ENCODE measurements at places on chromosomes 2 and 18.

- peak; percentile 99 for DNase-seq
Observed at GRCh38 chr18:8747440-8747937, 42.1 kb downstream of the MTCL1 start.

GRCh38 chr2:187614756-187615155 lies 60.5 kb upstream of the TFPI start:
- DNase-seq: peak; percentile 39

DNA sequence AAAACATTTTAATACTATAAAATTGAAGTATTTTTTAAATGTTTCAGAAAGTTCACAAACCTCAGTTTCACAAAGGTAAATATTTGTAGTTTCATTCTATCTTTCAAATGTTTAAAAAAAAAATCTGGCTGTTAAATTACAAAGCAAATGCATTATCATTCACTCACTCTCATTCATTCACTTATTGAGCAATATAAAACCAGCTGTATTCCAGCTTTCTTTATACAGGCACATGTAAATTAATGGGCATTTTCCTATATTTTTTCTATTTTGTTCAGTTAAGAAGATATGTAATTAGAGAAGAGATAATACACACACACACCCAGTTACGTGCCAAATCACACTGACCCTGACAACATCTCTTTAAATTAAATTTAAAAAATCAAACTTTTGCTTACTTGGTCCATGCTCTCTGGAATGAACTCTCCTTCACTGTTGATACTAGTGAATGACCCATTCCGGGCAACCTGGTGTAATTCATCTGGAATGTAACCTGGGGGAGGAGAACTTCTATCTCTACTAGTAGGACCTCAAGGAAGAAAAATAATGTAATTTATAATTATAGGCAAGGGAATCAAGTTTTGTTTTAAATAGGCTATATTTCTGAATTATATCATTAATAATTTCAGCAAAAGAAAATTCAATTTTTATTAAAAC lies 32.5 kb upstream of the ERCC3 start:
- DNase-seq: peak; percentile 5

DNA sequence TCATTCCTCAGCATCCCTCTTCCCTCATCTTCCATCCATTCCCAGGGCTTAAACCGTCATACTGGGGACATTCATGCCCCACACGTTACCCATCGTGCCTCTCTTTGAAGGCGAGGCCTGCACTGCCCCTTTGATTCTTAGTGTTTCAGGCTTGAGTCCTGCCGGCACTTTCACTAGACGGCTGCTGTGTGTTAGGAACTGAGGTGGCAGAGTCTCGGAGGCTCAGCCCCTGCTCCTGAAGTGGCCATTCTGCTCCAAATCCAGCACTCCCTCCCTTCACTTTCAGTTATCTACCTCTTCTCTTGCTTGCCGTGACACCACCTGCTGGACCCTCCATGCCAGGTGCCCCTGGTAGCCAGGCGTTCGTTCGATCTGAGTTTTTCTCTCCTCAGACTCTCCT lies 43.0 kb downstream of the GRHL1 start:
- no peak for DNase-seq

DNA sequence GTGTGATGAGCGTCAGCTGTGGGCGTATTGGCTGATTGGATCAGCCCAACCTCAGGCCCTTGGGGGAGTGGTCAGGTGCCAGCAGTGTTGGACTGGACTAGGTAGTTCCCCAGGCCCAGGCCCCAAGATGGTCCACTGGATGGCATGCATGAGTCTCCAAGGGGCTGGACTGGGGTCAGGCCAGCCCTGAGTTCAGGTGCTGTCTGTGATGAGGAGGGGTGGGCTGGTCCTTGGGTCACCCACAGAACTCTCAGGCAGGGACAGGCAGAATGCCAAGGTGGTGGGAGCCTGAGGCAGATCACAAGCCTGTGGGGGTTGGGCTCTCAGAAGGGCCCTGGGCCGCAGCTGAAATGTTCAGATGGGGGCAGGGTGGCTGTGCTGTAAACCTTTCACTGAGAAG lies 59.5 kb upstream of the THUMPD2 start:
- no peak for DNase-seq

DNA sequence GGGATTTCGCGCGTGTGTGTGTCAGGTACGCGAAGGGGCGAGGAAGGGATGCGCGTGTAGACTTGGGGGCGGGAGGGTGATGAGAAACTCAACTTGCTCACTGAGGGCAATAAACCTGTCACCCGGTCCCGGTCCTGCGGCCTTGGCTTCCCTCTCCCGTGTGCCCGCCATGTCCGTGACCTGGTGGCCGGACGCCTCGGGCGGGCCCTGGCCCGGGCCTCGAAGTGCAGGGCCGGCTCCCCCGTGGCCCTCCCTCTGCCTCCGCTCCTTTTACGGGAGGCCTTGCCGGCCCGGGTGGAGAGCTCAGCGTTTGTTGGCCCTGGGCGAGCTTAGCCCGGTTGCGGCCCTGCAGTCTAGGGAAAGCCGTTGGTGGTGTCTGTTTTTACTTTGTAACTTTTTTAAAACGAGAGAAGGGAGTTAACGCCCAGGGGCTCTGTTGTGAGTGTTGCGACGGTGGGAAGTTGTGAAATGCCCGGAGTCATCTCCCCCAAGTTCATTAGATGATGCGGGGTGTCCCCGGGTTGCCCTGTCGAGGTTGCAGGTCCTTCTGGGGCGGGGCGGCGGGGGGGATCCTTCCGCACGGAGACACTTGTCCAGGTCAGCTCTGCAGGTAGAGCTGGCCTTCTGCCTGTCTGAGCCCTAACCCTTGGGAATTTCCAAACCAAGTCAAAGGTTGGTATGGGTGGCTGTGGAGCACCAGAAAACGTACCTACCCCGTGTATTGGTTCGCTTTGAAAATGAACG lies 883 bp downstream of the SMCHD1 start:
- DNase-seq: peak; percentile 32

DNA sequence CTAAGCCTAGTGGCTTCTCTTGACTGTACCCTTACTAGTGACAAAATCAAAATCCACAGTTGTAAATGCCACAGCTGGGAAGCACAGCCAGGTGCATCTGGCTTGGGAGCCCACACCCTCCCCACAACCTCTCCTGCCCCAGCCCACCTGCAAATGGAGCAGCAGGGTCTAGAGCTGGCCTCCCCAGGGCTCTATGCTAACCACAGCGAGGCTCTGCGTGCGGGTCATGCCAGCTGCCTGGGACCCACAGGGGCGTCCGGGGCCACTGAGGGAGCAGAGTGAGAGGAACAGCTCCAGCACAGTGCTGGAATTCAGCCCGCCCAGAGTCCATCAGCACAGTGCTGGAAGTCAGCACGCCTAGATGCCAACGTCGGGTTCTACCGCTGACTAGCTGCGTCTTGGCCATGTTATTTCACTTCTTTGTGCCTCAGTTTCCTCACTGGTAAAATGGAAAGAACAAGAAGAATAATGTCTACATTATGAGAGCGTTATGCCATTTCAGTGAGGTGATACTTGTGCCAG lies 109.1 kb upstream of the ID2 start:
- DNase-seq: no peak

- DNase-seq: peak; percentile 82
Observed at GRCh38 chr2:216339456-216340279, 32.6 kb downstream of the MARCHF4 start.

DNA sequence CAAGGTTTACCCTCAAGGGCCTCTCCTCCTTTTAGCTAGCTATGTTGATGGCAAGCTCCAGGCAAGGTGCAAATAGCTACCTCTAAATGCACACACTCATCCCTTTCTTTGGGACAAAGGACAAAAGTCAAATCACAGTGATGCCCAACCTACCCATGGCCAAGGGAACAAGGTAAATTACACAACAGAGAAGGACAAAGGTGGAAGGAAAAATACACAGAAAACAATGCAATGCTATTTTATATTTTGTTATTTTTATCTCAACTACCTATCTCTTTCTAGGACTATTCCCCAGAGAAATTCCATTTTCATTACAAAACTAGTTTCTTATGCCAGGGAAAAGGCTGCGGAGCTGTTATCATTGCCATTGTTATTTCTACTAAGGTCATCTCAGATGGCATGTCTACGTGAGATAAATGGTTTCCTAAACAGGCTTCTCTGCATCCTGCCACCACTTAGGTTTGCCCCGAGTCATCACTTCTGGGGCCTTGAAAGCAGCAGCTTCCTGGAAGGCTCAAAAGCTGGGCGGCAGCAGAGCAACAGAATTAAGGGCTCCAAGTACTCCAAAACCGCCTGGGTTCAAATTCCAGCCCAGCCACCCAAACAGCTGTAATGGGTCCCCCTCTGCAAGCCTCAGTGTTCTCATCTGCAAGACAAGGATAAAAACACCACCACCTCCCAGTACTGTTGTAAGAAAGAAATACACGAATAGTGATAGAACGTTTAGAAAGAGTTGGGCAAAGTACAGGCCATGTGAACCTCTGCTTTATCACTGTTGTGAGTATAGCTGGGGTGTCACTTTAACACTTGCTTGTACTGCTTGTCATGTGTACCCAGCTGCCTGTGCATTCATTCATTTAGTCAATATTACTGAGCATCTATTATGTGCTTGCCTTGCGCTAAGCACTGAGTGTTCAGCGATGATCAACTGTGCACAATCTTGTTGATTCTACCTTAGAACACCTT lies 20.9 kb downstream of the BCL2 start:
- DNase-seq: peak; percentile 35

GRCh38 chr2:240601831-240602160 lies 15.3 kb downstream of the CAPN10 start:
- DNase-seq: no peak

DNA sequence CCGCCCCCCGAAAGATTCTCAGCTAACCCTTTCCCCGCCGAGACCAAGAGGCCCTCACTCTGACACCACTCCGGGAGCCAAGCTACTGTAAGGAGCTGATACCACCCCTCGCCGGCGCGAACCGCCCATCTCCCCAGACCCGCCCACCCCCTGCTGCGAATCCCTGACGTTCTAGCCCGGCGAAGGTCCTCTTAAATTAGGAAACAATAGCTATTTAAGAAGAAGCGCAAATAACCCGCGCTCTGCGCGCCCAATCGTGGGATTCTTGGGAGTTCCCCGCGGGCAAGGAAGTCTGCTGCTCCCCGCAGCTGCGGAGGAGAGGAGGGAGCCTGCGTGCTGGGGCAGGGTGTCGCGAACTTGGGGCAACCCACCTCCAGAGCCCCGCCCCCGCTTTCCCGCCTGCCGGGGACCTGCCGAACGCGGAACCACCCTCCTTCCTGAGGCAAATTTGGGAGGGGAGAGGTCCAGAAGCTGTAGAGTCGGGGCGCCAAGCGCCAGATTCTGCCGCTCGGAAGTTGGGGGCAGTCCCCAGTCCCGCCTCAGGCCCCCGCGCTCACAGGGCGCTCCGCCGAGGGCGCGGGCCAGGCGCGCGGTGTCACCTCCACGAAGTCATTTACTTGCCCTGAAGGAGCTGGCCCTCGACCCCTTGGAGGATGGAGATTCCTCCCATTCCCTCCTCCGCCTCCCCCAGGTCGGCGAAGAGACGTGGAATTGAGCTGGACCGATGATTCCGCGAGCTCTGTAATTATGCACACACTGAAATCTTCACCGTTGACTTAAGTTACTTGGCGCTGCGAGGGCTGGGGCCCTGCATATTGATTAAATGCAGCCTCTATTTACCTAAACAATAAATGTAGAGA lies 8.4 kb upstream of the SP9 start:
- no peak for DNase-seq

DNA sequence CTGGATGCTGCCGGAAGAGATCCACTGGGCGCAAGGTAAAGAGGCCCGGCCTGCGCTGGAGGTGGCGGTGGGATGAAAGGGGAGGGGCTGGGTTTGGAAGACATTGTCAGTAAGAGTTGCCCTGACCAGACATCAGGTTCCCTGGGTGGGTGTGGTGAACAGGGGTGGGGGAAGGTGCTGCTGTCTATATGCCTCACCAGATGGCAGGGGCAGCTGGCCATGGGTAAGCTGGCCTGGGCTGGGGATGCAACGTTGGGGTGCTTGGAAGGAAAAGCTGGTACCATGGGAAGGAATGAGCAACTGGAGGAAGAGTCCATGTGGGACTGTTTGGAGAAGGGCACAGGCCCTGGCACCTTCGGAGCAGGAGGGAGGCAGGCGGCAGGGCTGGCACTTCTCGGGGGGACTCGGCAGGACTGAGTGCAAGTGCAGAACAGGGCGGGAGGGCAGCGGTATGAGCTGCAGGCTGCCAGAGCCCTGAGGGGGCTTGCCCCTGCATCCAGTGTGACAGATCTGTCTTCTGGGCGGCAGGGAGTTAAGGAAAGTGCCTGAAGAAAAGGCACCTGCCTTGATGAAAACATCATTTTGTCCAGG lies 146.4 kb downstream of the DYSF start:
- DNase-seq: no peak

DNA sequence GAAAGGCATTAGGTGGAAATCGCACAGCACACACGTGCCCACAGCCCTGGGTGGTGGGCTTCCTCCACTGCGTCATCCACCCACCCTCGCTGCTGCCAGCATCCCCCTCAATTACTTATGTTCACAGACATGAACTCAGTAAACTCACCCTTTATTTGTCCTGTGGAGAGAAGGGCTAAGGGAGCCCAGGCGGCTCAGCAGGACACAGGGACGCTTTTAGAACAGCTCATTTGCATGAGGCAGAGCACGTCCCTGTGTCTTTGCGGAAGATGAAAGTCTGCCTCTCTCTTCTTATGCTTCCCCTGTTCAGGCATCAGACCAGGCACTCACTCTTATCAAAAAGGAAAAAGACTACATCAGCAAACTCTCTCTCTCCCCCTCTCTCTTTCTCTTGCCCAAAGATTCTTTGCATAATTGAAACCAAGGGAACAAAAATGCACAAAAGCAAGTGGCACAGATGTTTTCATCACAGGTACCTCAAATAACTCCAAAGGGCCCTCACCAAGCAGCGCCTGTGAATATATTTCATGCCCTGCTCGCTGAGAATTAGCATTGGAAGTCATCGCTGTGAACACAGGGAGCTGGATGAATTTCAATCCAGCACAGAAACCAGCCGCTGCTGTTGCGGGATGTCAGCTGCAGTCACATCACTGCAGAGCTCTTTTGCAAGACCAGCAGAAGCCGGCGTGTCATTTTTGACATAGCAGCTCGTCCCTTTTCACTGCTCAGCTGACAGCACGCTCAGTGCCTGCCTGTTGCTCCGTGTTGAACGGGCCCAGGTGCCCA lies 376.3 kb upstream of the MYT1L start:
- DNase-seq: no peak

- DNase-seq: no peak
Observed at GRCh38 chr18:21904856-21905255, 164.3 kb downstream of the MIB1 start.

DNA sequence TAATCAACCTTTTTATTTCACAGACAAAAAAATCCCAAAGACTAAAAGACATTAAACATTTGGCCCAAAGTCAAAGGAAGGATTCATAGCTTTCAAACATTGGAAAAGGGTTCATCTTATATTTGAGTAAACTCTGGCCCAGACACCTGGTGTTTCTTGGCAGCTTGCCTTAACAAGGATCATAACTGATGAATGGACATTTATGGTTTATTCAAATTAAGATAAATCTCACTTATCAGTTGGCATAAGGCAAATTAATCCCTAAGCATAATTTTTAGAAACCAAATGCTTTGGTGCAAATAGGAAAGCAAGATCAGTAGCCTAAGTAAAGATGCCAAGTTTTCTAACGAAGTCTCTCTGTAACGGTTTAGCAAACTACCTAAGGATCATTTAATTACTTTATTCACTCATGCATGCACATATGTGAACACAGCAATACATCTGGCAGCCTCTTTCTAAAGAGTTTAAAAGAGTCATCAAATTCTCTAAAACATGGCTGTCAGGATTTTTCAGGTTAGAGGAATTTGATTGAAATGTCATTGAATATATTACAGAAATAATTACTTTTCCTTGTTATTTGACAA lies 323.4 kb upstream of the RBMS1 start:
- no peak for DNase-seq
